ENCODE measurements at places on chromosomes 11 and 22.
A peak's percentile ranks its signal among the peaks of the same experiment; 100 is the strongest.

DNA sequence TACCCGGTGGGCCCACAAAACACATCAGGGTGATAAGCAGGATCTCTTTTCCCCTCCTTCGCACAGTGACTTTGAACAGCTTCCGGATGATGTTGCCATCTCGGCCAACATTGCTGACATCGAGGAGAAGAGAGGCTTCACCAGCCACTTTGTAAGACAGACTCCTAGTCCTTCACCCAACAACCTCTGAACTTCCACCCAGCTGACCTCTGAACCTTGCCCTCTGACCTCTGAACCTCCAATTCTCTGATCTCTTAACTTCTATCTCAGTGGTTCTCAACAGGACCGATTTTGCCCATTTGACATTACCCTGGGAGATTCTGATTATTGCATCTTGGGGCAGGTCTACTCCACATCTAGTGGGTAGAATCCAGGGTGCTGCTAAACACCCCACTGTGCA lies 3.2 kb downstream of the NCF4 start:
- no peak for DNase-seq

- DNase-seq: no peak
Measured at GRCh38 chr11:10808235-10808552, 532 bp downstream of the EIF4G2 start.

DNA sequence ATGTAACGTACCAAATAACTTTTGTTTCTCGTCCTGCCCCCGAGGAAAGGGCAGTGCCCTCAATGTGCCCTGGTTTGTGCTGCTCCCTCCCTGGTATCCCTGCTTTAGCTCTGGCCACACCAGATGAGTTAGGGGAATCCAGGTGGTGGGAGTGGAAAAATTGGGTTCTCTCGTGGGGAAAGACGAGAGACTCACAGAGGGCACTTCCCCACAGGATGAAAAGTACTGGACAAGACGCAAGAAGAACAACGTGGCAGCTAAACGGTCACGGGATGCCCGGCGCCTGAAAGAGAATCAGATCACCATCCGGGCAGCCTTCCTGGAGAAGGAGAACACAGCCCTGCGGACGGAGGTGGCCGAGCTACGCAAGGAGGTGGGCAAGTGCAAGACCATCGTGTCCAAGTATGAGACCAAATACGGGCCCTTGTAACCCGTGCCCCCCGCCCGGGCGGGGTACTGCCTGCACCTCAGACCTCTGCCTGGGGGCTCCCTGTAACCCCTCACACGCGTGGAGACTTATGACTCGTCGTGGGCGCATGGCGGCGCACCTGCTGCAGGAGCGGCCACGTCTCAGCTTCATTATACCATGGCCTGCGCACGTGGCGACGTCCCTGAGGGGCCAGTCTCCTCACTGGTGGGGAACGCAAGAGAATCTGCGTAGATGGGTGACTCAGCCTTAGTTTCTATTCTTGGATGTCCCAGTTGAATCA lies 13.9 kb downstream of the TEF start:
- DNase-seq: no peak

GRCh38 chr11:119338318-119338890 lies 2.3 kb downstream of the C1QTNF5 start:
- peak; percentile 45 for DNase-seq

DNA sequence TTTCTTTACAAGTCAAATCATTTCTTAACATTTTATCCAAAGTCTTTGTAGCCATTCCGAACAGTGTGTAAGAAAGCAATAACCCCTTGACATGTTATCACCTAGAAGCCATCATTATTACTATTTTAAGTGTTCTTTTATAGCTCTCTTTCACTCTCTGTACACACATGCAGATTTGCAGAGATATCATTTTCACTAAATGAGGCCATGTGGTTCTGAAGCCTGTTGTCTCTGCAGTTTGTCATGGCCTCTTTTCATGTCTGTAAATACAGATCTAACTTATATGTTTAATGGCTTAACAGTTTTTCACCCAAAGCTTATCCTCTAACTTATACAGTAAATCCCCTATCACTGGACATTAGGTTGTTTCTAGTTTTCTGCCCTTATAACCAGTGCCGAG lies 166.8 kb downstream of the MYO18B start:
- DNase-seq: no peak

Data from renal cortical epithelial cell (primary cell).